NCI-H748 treated with DMSO at 0.1 percent for 48 hours (cell line): ENCODE measurements at places on chromosomes 7 and 10.

DNA sequence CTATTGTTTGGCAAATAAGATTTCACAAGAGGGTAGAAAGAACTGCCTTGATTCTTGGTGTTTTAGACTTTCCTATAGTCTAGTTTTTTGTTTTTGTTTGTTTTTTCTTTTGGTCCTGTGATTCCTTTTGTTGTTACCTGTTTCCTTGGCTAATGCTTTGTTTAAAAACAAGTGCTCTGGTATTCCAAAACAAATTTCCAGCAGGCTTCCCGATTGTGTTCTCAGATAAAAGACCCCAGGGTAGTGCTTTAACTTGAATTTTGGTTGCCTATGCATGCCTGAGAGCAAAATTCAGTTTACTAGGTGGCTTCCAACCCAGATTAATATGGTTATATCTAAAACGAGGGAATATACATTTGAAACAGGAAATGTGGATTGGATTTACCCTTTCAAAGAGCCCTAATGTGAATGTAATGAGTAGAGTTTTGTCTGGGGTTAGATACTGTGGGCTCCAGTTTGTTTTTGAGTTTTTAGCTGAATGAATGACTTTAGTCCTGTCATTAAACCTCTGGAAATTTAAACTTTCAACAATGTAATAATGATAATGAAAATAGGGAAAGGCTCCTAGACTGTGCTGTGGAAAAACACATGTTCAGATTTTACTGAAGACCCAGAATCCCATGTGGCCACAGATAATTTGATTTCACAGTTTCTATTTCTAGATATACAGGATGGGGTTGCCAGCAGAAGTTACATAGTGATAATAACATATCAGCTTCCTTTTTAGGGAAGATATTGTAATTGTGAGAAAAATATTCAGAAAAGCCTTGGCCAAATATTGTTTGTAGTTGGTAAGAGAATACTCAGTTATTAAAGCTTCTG lies 23.9 kb downstream of the AUTS2 start:
- no peak for DNase-seq

DNA sequence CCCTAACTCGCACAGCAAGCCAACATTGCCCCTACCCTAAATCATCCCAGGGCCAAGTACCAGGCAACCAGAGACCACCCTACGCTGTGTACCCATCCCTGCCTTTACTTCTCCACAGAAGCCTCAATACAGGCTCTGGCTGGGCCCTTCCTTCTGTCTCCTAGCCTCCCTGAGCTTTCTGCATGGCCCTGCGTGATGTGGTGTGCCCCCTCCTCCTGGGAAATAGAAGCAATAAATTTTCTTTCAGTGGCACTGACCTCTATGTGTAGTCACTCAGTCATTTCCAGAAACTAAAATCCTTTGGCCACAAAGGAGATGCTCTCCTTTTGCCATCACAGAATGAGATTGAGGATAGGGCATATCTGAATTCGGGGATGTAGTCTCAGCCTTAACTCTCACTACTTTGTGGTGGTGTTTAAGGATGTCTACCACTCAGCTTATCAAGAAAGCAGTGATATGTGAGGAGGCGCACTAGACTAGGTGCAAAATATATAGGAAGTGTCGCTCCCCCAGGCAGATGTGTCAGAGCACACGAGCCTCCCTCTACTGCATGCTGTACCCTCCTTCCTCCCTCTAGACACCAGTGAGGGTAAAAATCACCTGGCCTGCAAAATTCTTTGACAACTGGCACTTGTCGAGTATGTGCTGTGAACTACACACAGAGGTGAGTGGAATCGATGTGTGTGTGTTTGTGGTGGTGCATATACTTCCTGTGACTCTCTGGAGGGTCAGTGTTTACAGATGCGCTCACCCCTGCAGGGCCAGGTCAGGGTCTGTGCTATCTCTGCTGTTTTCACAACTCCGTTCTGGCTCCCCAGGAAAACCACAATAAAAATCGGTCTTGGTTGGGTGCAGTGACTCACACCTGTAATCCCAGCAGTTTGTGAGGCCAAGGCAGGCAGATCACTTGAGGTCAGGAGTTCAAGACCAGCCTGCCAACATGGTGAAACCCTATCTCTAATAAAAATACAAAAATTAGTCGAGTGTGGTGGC lies 825.9 kb upstream of the IGFBP3 start:
- DNase-seq, result no peak

DNA sequence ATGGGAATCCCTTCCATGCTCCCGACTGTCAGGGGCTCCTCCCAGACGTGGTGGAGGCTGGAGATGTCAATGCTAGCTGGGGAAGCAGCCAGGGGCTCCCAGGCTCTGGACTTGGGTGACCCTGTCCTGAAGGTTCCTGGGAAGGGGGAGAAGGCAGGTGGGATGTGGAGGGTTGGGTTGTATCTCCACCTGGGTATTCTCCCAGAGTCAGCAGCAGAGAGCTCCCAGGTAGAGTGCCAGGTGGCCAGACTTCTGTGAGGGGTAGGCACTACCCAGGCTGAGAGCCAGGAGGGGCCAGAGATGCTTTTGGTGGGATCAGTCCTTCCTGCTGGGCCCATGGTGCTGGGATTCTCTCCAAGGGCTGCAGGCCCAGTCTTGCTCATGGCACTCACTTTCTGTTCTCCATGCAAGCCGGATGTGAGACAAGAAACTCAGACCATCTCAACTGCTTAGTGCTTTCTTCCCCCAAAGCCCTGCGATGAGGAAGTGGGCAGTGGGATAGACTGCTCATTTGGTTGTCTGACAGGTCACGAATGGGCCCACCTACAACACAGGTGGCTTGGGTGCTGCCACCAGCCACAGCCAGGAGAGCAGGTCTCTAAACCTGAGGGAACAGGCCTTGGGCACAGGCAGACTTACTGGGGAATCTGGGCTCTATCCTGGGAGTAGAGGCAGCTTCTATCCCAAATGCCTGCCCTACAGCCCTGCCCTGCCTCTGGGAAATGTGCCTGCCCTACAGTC lies 52.5 kb upstream of the CAMK2B start:
- no peak for DNase-seq

DNA sequence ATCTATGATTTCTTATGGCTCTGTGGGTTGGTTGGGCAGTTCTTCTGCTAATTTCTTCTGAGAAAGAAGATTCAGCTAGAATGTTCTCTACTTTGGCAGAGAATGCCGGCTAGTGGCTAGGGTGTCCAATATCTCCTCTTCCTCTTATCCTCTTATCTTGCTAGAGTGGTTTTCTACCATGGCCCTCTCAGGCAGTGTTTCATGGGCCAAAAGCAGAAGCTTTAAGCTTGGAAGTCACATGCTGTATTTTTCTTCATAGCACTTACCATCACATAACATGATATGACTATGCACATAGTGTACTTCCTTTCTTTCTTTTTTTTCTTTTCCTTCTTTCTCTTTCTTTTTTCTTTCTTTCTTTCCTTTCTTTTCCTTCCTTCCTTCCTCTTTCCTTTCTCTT lies 140.0 kb downstream of the ITGB8 start:
- no peak for DNase-seq

DNA sequence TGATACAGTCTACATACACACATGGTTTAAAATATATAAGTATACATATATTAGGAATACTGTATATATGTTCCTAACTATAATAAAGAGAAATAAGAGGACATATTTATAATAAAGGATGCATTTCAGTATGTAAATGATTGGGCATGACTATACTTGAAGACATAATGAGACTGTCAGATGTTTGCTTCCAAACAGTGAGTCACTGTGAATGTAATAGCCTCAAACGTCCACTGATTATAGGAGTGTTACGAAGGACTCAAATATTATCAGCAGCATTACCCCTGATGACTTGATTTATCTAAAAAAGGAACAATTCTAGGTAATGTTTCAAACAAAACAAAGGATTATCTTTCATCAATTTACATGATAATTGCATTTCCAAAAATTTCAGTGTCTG lies 39.9 kb upstream of the NRBF2 start:
- no peak for DNase-seq

GRCh38 chr7:116525298-116525912 lies 569 bp downstream of the CAV1 start:
- DNase-seq, result no peak

DNA sequence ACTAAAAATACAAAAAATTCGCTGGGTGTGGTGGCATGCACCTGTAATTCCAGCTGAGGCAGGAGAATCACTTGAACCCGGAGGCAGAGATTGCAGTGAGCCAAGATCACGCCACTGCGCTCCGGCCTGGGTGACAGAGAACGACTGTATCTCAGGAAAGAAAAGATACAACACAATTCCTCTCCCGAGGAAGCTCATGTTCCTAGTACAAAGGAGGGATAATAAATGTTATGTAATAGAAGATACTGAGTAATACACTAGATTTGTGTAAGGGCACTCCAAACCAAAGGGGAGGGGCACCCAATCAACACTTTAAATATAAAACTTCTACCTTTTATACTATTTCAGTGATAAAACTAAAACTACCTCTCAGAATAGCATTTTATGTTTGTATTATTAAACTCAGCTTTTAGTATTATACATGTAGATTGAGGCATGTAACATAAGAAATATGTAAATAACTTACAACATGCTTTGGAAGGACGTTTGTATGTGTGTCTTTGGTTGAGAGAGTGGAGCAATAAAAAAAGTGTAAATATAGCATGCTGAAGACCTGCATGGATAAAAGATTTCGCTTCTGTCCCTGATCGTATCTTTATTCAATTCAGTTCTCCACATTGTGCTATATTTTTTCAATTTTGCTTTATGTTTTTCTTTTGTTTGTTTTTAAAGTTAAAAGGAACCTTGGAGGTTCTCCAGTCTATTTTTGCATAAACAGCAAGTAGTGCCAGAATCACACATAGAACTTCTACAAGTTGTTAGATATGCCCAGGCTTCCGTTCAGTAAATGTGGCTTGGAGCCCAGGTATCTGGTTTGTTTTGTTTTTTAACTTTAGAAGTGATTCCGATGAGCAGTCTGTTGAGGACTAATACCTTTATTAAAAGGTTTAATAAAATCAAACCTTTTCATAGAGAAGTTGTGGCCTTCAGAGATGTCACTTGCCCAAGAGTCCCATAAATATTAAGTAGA lies 71.9 kb downstream of the WAC start:
- no peak for DNase-seq
